ENCODE measurements at places on chromosomes 2 and 18.

GRCh38 chr2:99336804-99337112, 431 bp upstream of the EIF5B start:
- DNase-seq = no peak

GRCh38 chr2:194383401-194383800, 1273.6 kb upstream of the SLC39A10 start:
- no peak for DNase-seq

- DNase-seq = no peak
Observed at GRCh38 chr2:109454765-109455394, 158.9 kb downstream of the SEPTIN10 start.

- no peak for DNase-seq
Observed at GRCh38 chr2:168178520-168179324, 68.7 kb downstream of the STK39 start.

GRCh38 chr2:234558642-234559041, 61.8 kb upstream of the ARL4C start:
- no peak for DNase-seq

DNA sequence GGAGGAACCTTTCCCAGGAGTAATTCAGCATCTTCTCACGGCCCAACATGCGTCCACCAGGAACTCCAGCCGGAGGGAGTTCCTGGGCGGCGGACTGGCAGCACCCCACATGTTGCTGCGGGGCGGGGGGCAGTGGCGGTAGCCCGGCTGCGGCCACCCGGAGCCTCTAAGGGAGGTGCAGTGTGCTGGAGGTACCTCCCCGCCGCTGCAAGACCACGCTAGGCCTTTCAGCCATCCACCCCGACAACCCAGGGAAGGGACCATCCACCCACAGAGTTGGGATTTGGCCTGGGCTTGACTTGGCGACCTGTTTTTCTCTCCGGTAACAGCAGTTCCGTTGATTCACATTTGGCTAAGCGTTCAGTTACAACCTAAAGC, 625 bp downstream of the LYPD6 start:
- no peak for DNase-seq

DNA sequence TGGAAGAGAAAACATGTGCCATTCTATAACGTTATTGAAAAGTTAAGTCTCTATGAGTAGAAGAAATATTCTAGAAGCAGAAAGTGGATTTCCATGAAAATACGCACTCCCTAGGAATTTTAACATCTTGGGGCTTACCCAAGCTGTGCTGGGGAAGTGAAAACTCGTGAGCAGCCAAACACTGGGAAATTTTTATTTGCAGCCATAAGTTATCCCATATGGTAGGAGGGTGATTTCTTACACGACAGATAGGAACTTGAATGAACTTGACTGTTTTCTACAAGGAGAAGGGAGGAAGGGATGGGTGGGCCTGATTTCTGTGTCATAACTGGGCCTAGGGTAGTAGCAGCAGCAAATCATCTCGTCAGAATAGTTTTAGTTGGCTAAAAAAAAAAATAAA, 272.6 kb downstream of the ETAA1 start:
- no peak for DNase-seq

- DNase-seq = no peak
Observed at GRCh38 chr2:72846171-72847095, 20.6 kb upstream of the EXOC6B start.

DNA sequence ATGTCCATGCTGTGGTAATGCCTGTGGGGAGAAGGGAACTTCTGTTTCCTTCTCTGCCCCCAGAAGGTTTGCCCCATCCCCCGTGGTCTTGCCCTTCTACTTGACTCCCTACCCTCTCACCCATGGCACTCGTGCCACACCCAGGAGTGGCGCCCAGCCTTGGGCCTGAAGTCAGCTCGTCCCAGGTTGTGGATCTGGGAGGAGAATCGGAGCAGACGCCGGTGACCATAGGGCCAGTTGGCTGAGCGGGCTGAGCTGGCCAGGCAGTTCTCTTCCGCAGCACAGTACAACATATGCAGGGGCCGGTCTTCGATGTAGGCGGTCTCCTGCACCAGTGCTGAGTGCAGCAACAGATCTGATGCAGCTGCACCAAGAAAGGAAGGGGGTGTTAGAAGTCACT, 4.7 kb downstream of the HTRA2 start:
- no peak for DNase-seq

GRCh38 chr2:190052307-190052706, 10.2 kb downstream of the MSTN start:
- no peak for DNase-seq

GRCh38 chr2:15555760-15556193, 5.4 kb downstream of the NBAS start:
- no peak for DNase-seq

- no peak for DNase-seq
Observed at GRCh38 chr18:7822435-7823331, 255.6 kb downstream of the PTPRM start.

DNA sequence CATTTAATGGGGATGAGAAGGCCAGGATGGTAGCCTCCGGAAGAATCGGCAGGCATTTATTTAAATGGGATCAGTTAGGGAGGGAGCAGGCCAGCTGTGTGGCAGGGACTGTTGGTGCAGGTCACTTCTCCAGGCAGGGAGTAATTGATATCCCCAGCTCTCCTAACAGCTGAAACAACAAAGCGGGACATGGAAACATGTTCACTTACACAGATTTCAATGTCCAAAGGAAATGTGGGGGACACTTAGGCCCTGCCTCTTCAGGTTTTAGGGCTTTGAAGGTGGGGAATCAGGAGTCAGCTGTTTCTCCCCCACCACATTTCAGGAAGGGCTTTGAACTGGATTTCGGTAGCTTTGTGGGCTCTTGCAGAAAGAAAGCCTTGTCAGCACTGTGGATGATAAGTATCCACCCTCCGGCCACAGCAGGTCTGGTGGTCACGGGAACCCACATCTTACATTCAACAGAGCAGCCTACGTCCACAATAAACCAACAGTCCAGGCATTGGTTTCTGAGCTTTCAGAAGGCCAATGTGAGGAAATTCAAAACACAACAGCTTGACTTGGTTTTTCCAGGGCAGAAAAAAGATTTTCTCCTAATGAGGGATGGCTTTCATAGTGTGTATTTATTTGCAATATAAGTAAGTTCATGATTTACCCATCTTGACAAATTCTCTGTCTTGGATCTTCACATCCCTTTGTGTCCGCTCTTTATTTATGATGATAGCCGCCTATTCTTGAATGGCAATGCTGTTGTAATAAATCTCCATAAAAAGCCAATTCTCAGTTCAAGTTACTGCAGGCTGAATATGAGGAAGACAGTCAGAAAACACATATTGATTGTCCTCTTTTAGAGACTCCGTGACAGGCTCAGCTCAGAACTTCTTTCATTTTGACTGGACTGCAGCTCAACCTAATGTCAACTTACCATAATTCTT, 96.6 kb upstream of the NRP2 start:
- DNase-seq = no peak

GRCh38 chr2:207066166-207066565, 99.6 kb downstream of the KLF7 start:
- no peak for DNase-seq

DNA sequence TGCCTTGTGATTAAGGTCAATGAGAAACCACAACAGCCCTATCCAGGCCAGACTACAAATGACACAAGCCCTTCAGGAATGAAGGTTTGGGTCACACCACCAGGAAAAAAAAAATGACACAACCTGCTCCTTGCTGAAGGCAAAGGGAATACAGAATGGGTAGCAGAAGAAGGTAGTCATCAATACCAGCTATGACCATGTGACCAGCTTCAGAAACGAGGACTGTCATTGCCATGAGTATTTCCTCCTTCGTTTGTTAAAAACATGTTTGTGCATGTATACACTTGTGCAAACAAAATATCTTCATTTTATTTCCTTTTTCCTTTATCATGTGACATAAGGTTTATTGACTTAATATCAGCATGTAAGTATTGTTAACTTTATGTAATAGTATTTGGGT, 226.6 kb downstream of the CDH19 start:
- no peak for DNase-seq

DNA sequence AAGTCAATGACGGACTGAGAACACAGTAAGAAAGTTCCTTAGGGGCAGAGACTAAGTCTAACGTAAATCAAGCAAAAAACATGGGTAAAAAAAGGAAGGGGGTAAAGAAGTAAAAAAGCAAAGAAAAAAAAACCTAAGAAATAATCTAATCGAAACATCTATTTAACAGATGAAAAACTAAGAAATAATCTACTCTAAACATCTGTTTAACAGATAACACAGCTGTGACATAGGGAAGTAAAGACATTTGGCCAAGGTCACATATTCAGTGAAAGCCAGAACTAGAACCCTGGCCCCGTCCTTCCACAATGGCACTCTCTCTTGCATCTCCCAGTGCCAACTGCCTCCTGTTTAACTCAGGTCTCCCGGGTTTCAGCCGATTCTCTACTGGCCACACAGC, 48.1 kb downstream of the PSD4 start:
- DNase-seq = no peak

GRCh38 chr18:61308795-61309393, 24.3 kb upstream of the CDH20 start:
- DNase-seq = no peak

DNA sequence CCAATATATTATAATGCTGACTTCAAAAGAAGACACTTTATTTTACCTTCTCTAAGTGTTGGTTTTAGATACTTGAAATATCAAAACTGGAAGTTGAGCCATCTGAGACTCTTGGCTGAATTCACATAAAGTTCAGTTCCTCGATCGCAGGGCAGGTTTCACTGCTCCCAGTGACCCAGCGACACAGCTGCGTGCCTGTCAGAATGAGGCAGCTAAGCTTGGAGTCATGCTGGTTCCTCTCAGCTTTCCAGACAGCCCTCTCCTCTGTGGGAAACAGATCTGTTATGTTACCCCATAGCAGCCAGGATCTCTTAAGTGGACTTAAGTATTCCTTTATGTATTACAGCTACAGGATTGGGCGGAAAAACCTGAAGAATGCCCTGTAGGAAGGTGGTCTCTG, 142.8 kb upstream of the ALPP start:
- DNase-seq = no peak

DNA sequence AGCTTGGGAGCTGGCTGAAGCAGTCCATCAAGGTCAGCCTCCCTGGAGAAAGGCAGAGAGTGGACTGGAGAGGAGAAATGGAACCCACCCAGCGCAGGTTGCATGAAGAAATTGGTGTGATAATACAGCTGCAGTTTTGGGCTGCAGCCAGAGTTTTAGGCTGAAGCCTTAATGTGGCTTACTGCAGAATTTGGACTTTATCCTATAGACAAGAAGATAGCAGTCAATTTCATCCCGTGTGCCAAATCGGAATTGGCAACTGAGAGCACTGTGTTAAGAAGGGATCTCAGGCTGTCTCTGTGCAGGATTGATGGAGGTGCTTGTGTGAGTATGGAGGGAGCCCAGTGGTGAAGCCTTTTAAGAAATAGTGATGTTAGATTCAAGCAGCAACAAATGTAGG, 7.5 kb downstream of the SGPP2 start:
- DNase-seq = no peak

DNA sequence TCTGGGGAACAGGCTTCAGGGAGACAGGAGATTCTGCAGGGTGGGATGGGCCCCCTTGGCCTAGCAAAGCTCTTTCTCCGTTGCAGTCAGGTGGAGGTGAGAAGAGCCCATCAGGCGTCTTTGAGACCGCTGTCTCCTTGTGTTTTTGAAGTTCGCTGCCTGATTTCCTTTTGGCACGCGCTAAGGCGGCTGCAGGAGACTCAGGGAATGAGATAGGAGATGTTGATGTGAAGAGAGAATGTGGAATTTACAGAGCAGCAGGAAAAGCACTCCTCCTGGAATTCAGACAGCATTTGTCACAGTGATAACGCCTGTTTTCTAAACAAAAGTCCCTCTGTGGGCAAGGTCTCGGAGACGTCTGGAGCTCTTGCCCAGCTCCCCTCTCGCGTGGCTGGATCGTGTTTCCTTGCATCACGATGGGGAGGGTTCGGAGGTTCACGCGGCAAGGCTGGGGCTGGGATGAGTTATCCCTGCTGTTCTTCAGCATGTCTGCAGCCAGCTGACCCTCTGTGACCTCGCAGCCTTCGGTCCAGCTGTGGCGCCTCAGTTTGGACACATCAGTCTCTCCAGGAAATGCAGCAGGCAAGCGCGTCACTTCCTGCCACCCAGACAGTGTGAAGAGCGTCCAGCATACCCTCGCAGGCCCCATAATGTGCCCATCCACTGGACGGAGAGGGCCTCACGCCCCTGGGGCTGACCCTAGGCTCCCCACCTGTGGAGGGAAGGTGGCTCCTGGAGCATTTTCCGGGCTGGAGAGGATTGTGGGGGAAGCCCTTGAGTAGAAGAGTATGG, 30.2 kb downstream of the GLI2 start:
- no peak for DNase-seq

GRCh38 chr2:71129902-71130151, 202 bp downstream of the MCEE start:
- DNase-seq = no peak

DNA sequence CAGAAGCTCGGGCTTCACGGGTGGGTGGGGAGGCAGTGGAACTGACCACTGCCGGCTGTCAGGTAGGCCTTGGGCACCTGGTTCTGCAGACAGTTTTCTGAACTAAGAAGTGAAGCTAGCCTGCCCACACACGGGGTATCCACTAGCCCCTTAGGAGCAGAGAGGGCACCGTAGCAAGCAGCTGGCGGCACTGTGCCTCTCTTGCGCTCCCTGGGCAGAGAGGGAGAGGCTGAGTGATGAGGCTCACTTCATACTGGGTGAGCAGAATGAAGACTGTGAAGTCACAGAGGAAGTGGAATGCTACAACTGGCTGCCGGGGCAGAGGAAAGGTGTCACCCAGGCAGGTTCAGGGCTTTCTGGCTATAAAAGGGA, 753 bp downstream of the ITPRIPL1 start:
- DNase-seq = no peak

GRCh38 chr2:60498816-60499429, 54.5 kb downstream of the BCL11A start:
- no peak for DNase-seq

- DNase-seq = no peak
Observed at GRCh38 chr2:33810046-33810835, 211.1 kb upstream of the FAM98A start.

- no peak for DNase-seq
Observed at GRCh38 chr2:232264081-232264480, 114.5 kb upstream of the ALPP start.

GRCh38 chr2:142974288-142975024, 97.0 kb downstream of the KYNU start:
- DNase-seq = no peak

DNA sequence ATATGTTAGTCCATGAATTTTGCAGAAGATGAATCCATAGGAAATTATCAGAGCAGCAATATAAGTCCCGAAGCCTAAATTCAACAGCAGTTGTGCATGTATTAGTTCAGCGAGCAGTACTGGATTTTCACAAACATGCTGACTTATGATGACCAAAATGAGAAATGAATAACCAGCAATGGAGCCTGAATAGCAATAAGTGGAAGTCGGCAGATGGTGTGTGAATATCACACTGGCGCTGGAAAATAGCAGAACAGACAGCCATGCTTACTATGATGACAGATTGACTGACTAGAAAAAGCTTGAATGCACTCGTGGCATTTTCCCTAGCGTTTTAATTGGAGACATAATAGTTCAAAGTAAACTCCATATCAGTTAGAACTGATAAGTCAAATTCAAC, 1114.5 kb downstream of the DSC3 start:
- DNase-seq = no peak

GRCh38 chr2:209425471-209426071, 1.7 kb downstream of the MAP2 start:
- DNase-seq = no peak

Data from stimulated activated CD4-positive, alpha-beta T cell treated with anti-CD3 and anti-CD28 coated beads, Interleukin-1b, Interleukin-23, amount 100 ng/mL, for 4 hours (primary cell).